RPMI7951 (cell line): ENCODE measurements at places on chromosomes 6 and 20. TPM values are rescaled to one million over a fixed set of nuclear protein-coding genes. Genes with fewer than 3 reads are reported as not detected.

DNA sequence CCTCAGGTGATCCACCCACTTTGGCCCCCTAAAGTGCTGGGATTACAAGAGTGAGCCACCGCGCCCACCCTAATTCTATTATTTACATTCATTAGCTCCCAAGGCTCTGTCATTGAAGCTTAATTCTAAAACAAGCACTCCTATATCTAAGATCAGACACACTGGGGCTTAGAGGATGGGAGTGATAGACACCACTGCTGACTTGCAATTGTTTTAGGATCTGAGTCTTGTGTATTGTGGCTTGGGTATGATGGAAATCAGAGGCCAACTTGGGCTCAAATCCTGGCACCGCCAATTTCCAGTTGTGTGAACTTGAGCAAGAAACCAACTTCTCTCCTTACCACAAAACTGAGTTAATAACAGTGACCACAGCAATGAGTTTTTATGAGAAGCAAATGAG is 34.7 kb downstream of the MTRES1 start:
- no peak for DNase-seq

- peak; percentile 69 for DNase-seq
Observed at GRCh38 chr6:42100029-42100901, 42.2 kb downstream of the C6orf132 start.

DNA sequence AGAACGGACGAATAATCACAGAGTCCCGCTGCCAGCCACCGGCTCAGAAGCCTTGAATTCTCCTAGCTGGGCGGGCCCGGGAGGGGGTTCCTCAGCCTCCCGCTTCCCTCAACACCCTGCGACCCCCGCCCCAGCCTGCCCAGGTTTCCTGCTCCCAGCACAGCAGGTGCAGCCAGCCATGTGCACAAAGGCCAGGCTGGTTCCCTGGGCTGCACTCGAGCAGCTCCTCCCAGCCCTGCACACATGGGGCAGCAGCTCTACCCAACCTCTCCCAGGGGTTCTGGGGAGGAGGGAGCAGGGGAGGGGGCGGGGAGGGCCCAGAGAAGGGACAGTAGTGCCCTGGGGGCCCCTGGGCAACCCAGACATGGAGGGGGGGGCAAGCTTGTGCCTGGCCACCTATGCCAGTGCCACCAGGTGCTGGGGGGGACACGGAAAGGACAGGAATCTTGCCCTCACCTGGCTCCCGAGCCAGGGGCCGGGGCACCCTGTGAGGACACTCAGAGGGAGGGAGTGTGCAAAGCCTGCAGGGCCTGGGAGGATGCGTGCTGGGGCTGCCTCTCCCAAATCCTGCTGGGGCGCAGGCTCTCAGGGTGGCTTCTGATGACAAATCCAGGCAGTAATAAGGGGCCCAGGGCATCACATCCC is 1.2 kb upstream of the NTSR1 start:
- DNase-seq, result no peak

The VARS1 gene
- total RNA-seq, result 26.4 and 33.6 TPM in 2 replicates

DNA sequence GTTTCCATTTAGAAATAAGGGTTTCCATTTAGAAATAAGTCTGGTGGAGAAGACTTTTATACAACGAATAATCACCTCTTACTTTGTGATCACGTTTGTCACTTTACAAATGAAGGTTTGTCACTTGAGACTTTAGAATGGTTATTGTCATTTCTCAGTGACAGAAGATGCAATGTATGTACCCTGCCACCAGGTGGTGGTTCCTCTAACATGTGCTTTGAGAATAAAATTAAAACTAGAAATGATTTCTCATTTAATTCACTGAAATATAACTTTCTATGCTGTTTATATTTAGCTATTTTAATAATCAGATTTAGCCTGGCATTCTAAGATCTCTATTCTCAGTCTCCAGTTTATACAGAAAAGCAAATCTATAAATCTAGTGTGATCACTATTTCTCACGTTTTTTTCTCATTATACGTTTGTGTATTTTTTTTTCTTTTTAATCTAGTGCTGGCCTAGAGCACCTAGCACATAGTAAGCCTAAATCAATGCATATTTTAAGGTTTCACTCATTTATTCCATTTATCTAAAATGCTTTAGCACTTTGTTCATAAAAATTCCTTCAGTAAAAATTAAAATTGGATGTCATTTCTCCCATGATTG is 57.4 kb upstream of the TFAP2D start:
- DNase-seq, result no peak

The MOCS1 gene
- 8.7 and 10.6 TPM in 2 replicates for total RNA-seq

- DNase-seq, result peak; percentile 19
Observed at GRCh38 chr6:53041356-53041755, 23.8 kb upstream of the FBXO9 start.

The LAMA5 gene
- total RNA-seq, result 36.6 and 44.8 TPM in 2 replicates
